ENCODE measurements at places on chromosomes 6 and 20.

GRCh38 chr6:16539086-16539931, 222.0 kb downstream of the ATXN1 start:
- DNase-seq, result no peak

DNA sequence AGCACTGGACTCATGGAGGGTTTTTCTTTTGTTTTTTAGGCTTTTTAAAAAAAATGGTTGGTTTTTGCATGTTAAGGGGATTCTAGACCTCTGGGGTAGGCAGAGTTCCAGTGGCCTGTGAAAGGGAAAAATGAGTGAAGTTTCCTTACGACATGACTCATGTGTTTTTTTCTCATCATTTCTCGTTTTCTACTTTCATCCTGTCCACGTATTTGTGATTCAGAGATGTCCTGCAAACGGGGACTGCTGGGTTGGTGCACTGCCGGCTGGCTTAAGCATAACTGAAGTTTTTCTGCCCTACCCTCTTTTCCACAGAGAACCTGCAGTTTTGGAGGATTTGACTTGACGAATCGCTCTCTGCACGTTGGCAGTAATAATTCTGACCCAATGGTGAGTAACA, 182.3 kb downstream of the SASH1 start:
- DNase-seq, result no peak

GRCh38 chr6:88566746-88567534, 396.5 kb downstream of the RNGTT start:
- DNase-seq, result no peak

GRCh38 chr20:9136114-9136513, 67.2 kb downstream of the PLCB4 start:
- no peak for DNase-seq

GRCh38 chr6:143896126-143896860, 32.0 kb downstream of the ZC2HC1B start:
- DNase-seq, result no peak

GRCh38 chr20:63854069-63854765, 7.1 kb upstream of the ABHD16B start:
- no peak for DNase-seq

GRCh38 chr20:1823450-1823844, 71.8 kb upstream of the SIRPA start:
- no peak for DNase-seq

DNA sequence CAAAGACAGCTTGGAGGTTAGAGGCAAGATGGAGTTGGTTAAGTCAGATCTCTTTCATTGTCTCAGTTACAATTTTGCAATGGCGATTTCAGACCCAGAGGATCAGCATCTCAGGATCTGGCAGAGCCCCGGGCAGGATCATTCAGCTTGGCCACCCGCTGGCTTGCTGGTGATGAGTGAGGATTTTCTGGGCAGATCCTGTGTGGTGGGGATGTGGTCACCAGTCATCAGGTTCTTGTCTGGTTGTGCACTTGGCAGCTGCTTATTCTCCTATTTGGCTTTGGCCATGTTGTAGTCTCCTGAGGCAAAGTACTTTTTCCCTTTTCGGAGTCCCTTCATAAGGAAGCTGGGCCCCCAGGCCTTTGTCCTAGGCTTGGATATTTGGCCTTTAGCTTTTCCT, 953.9 kb downstream of the KIF16B start:
- DNase-seq, result no peak

GRCh38 chr6:51007237-51007636, 188.6 kb downstream of the TFAP2B start:
- DNase-seq, result no peak
